ENCODE measurements at places on chromosomes 2 and 18.

DNA sequence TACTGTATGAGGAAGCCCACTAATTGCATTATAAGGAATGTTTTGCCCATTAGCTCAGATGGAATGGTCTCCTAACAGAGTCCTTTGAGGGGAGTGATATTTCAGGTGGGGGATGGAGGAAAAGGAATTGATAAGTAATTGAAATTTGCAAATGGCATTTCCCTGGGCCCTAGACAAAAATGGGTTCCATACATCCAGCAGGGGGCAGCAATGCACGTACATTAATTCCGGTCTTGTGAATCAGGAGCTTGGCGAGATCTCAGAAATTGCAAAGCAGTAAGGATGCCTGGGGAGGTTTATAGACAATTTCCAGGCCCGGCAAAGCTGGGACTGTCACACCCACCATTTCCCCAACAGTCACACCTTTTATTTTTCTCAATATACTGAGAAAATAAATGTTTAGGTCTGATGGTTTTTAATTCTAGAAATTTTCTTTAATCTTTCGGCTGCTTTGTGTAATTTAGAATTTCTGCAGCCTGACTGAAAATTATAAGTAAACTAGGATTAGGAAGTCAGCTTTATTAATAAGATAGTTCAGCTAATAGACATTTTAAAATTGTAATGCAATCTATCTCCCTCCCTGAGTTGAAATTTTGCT, 122.8 kb downstream of the LYPD1 start:
- peak; percentile 81 for DNase-seq

- DNase-seq = no peak
Observed at GRCh38 chr2:60867848-60868247, 13.5 kb upstream of the REL start.

DNA sequence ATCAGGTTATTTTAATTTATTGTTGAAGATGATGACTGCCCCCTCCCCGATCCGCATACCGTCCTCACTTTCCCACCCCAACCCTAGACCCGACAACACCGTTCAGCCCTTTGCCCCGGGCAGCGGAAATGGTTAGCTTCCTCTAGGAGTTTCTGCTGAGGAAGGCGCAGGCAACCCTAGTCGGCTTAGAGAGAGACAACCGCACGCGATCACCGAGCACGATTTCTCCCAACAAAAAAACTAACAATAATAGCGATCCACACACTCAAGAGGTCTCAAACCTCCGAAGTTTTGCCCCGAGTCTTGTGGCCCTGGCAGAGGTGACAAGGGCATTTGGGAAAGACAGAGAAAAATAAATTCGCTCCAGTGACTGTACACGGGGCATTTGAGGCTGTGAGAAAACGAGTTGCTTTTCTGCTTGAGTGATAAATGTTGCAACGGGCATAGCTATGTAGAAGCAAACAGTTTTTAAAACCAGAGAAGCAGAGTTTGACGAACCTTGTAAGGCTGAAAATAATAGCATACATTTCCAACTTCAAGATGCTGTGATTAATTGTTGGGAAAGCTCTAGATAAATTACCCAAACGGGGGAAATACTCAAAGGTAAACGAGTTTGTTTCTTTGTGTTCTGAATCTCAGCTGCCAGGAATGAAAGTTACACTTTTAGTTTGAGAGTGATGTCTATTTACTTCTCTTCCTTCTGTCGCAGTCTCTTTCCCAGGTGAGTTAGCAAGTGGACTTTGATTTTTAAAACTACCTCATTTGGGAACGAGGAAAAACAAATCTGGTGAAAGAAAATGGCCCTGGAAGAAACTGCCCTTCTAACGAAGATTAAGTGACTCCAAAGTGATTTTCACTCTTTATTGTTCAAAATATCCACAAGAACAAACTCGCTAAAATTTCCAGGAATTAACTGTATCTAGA, 11.0 kb upstream of the SIX3 start:
- DNase-seq = no peak

GRCh38 chr2:120422465-120423160, 76.7 kb downstream of the INHBB start:
- DNase-seq = no peak

GRCh38 chr2:88184762-88185161, 14.6 kb downstream of the THNSL2 start:
- no peak for DNase-seq

DNA sequence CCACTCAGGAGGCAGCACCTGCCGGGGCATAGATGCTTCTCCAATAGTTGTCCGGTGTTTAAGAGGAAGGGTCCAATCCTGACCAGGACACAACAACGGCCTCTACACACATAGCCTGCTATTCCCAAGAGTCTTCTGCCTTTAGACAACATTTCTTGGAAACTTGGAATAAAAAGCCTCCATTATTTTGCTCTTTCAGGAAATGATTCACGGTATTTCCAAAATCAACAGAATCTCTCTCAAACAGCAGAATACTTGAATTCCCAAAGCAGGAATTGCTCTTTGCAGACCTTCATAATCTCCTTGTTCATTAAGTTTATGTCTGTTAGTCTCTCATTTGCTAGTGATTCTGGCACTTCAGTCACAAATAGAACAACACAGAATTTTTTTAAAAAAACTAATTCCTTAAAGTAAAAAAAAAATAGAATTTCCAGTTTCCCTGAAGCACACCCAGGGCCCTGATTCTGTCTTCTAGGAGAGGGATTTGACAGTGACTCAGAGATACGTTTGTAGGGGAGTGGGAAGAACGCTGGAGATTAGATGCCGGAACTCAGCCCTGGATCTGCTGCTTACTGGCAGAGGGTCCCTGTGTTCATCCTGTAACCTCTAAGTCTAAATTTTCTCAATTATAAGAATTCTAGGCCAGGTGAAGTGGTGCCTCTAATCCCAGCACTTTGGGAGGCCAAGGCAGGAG, 74.7 kb downstream of the NAB1 start:
- DNase-seq = peak; percentile 9

DNA sequence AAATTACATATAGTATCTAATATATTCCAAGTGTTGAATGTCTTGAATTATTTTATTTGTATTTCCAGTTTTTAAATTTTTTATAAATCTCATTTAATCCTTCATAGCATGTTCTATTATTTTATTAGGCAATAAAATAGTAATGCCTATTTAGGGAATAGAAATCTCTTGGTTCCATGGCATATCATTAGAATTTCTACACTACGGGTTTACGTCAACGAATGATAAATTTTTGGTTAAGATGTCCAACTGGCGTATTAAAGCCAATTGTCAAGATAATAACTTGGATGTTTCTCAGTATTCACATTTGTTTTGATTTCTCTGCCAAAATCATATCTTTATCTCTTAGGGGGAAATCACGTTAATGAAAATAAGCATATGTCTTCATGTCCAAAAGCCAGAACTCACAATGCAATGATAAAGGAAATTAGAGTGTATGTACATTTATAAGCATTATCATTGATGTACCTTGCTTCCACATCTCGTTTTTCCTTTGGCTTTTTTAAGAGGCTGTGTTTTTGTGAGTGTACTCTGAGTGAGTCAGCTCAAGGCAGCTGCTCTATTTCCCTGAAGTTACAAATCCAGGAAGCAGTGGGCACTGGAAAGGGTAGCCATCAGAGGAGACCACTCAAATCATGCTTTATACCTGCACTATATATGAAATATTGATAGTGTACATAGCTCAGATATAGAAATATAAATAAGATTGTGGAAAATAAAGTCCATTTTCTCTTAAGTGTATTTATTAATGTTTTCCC, 115.8 kb upstream of the PDE1A start:
- DNase-seq = peak; percentile 50

GRCh38 chr2:148903979-148904378, 29.0 kb downstream of the KIF5C start:
- DNase-seq = no peak

GRCh38 chr2:164737612-164738081, 104.0 kb downstream of the COBLL1 start:
- DNase-seq = peak; percentile 56

GRCh38 chr18:75227535-75228296, 17.1 kb downstream of the TSHZ1 start:
- no peak for DNase-seq

- no peak for DNase-seq
Observed at GRCh38 chr2:225031599-225031998, 10.7 kb downstream of the DOCK10 start.

DNA sequence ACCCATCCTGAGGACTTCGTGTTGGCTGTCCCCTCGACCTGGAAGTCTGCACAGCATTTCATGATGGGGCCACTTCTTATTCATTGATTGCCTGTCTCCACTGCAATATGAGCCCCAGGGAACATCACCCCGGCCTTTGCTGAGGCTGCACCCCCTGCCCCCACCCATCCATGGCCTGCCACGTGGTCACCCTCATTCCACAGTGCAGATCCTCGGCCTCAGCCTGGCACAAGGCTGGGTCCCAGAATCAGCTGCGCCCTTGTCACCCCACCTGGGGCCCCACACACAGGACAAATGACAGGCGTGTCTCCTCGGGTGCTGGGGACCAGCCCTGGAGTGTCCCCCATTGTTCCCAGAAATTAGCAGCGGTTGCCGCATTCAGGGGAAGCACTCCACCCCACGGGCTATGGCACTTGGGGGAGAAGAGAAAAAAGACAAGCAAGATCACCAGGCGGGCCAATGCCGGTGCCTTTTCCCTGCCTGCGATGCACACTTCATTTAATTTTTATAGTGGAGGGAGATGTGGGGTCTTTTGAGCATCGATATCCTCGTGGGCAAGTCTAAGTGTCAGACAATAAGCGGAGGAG, 157.4 kb downstream of the INHBB start:
- no peak for DNase-seq

DNA sequence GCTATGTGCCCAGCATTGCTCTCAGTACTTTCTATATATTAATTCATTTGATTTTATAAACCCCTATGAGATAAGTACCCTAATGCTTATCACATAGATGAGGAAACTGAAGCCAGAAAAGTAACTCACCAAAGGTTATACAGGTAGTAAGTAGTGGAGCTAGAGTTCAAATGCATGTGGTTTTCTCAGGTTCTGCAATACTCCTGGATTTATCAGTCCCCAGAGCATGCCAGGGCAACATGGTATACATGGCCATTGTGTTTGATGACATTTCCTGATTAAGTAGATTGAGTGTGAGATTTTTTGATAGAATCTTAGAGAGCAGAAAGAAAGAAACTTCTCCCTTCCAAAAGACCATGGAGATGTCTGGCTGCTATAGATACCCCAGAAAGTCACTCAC, 233.1 kb downstream of the IKZF2 start:
- DNase-seq = no peak

DNA sequence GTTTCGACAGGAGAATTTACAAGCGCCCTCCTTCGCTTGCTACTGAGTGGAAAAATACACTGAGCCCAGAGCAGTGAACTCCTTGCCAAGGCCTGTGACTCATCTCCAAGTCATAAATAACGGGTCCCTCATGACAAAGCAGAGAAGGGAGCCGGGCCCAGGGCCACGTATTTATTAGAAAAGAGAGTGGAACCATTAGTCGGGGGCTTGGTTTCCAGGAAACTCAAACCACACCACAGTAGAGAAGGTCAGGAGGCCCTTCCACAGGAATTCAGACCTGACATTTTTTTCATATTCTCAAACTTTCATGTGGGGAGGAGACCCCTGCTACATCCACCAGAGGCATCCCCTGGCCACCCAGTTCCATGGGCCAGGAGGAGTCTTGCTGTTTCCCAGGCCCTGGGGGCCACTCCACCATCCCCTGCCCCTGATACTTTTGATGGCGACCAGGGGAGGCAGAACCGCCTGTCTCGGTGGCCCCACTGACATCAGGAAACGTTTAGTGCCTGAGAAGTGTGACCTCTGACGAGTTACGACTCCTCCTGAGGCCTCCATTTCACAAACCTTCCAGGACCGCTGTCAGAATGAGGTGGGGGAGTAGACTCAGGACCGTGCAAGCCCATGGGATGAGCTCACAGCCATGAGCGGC, 289.7 kb downstream of the DYSF start:
- DNase-seq = peak; percentile 96

DNA sequence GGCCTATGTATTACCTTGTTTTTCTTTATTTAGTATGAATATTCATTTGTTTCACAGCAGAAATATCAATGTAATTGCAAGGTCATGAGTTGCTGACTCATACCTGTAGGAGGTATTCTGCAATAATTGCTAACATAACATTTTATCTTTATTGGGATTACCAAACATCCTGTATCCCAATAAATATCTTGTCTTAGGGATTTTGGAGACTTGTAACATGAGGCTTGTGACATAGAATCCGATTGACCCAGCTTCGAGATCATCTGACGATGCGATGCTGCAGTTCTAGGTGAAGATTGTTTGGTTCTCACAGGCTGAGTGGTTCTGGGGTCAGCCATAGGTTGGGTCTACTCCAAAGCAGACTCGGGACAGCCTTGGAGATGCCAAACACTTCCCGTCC, 133.4 kb upstream of the RND3 start:
- peak; percentile 87 for DNase-seq

DNA sequence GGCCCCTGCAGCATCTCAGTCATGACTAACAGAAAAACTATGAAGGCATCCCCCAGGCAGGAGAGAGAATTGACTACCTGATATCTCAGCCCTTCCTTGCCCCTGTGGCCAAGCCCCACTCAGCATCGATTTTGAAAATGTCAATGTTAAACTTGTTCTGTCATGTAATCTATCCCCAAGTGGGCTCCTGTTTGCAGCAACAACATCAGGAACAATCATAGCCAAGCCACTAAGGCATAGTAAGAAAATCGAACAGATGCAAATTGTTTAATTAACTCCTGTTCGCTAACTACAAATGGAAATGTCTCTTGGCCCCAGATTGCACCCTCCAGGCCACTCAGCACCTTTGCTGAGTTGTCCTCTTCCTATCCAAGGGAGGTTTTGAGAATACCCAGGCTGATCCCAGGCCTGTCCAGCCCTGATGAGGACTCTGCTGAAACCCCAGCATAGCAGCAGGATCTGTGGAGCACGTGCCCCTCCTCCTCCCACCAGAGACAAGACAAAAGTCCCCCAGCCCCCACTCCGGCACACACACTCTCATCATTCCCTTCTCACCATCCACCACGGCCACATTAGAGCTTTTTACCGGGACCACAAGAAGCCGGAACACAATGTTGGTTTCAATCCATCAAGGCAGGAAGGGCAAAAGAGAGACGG, 150.1 kb downstream of the TNS1 start:
- DNase-seq = no peak

GRCh38 chr18:36934884-36935283, 106.0 kb downstream of the KIAA1328 start:
- DNase-seq = peak; percentile 67

GRCh38 chr2:149612122-149612521, 24.5 kb upstream of the MMADHC start:
- DNase-seq = peak; percentile 69

- DNase-seq = peak; percentile 14
Observed at GRCh38 chr18:43719267-43719795, 442.0 kb upstream of the SYT4 start.

DNA sequence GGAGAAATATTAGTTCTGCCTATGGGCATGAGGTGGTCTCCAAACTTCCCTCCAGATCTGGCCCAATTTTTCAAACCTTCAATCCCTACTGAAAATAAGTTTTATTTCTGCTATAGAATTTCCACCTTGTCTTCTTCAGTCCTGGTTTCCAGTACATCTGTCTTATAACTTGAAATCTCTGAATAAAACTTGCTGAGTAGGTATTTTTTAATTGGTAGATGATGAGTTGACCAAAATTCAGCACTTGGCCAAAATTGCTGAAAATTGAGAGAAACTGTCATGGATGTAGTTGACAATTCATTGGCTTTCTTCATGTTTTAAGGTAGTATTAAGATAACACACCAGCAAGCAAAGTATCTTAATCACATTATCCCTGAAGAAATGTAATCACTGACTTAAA, 206.2 kb downstream of the PARD3B start:
- DNase-seq = no peak

Measured in iris pigment epithelial cell (primary cell).